CD8-positive, alpha-beta memory T cell (primary cell): ENCODE measurements at places on chromosomes 5 and 9.

GRCh38 chr5:117302949-117303348 is 728.3 kb upstream of the SEMA6A start:
- no peak for DNase-seq
- H3K27me3 ChIP-seq, result no peaks in the 10 kb centered on the region
- no peaks in the 10 kb centered on the region for H3K36me3 ChIP-seq
- no peaks in the 10 kb centered on the region for H3K4me1 ChIP-seq

DNA sequence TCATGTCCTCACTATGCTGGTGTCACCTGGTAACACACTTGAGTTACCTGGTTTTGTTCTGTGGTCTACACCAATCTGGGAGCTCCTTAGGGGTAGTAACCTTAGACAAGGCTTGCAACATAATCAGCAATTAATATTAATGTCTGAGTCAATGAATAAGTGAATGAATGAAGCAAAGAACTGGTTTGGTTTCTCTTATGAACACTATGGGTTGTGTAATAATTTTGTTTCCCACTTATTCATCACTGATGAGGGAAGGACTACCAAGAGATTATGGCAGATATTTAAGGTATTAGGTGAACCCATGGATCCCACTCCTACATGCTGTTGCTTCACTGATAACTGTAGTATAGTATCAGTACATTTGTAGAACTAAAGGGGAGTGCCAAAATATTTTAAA is 116.0 kb downstream of the SLC12A2 start:
- no peak overlapping the region for H3K27ac ChIP-seq
- no peak overlapping the region for H3K4me3 ChIP-seq
- no peak for DNase-seq
- no peaks in the 10 kb centered on the region for H3K27me3 ChIP-seq

GRCh38 chr9:15867334-15867733 is 314.5 kb downstream of the CCDC171 start:
- no peaks in the 10 kb centered on the region for H3K36me3 ChIP-seq
- no peaks in the 10 kb centered on the region for H3K4me1 ChIP-seq
- H3K27ac ChIP-seq, result no peak overlapping the region
- no peak overlapping the region for H3K4me3 ChIP-seq
- DNase-seq, result no peak

GRCh38 chr5:4480528-4481349 is 659.4 kb upstream of the ADAMTS16 start:
- no peaks in the 10 kb centered on the region for H3K4me1 ChIP-seq
- no peak for DNase-seq
- no peaks in the 10 kb centered on the region for H3K27me3 ChIP-seq
- H3K36me3 ChIP-seq, result no peaks in the 10 kb centered on the region

DNA sequence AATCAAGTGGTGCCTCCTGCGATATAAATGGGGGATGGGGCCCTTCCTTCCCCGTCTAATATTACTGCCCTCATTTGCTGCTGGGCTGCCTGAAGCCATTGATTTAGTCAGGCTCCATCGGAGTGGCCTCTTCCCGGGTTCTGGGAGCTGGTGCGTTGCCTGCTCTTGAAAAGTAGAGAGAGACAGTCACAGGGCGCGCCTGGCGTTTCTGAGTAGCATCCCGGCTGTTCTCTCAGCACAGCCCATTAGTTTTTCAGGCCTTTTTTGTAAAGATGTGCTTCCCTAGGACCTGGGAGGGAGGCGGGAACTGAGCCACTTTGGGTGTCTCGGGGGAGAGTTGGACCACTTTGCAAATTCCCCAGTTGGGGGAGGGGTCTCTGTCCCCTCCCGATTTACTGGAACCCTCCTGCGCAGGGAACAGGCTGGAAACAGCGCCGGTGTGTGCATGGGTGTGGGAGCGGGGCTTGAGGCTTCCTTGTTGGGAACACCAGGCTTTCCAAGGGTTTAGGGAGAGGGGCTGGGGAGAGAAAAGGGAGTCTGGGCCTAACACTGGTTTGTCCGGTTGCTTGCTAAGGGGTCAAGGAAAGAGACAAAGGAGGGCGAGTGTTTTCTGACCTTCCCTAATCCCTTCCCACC is 4.7 kb downstream of the PRDM6 start:
- H3K36me3 ChIP-seq, result no peaks in the 10 kb centered on the region
- H3K27ac ChIP-seq, result no peak overlapping the region
- DNase-seq, result no peak
- H3K27me3 ChIP-seq, result peaks cover 7% of the 10 kb centered on the region
- no peaks in the 10 kb centered on the region for H3K4me1 ChIP-seq

DNA sequence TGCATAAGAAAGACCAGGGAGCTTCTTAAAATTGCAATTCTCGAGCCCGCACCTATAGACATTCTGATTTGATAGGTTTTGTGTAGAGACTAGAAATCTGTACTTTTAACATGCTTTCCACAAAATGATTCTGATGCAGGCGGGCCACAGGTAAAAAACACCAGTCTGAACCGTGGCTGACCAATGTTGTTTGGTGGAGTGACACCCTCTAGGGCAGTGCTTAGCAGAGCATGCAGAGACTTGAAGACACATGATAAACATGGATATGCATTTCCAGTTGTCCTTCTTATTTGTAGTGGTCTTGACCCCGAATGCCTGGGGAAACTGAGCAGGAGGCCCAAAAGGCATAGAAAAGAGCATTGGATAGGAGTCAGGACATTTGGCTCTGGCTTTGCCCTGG is 10.5 kb upstream of the COL15A1 start:
- DNase-seq, result no peak
- no peak overlapping the region for H3K4me3 ChIP-seq
- no peaks in the 10 kb centered on the region for H3K4me1 ChIP-seq
- H3K27me3 ChIP-seq, result peaks cover 3% of the 10 kb centered on the region

- H3K27me3 ChIP-seq, result no peaks in the 10 kb centered on the region
- H3K4me1 ChIP-seq, result no peaks in the 10 kb centered on the region
- H3K4me3 ChIP-seq, result no peak overlapping the region
- H3K27ac ChIP-seq, result no peak overlapping the region
Measured at GRCh38 chr9:106920701-106921283, 57.8 kb downstream of the ZNF462 start.

DNA sequence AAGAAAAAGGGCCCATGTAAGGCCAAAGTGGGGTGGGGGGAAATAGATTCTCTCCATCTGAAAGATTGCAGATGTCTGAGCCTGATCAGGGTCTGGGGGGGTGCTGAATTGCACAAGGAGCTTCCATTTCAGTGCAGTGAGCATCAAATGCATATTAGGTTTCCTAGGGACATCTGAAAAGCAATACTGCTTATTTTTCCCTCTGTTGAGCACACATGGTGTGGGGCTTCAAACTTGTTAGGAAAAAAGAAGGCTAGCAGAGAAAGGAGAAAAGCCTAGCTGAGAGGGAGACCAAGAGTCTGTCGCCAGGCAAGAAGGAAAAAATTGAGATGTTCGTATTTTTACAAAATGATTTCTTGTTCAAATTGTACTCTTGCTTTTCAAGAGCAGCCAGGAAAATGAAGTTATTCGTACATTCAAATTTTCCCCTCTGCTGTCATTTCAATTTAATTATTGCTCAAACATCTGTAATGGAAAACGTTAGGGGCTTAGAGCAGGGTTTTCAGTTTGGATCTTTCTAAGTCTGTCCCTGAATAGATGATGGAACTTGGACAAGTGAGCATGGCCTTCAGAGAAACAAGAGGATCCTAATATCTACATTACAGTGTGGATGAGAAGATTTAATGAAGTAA is 191.9 kb upstream of the GAS1 start:
- no peak for DNase-seq
- H3K4me3 ChIP-seq, result no peak overlapping the region
- H3K27me3 ChIP-seq, result no peaks in the 10 kb centered on the region
- H3K36me3 ChIP-seq, result no peaks in the 10 kb centered on the region
- no peaks in the 10 kb centered on the region for H3K4me1 ChIP-seq

GRCh38 chr9:136947955-136948510 is 3.0 kb downstream of the C8G start:
- peaks cover 17% of the 10 kb centered on the region for H3K4me1 ChIP-seq
- H3K4me3 ChIP-seq, result no peak overlapping the region
- no peaks in the 10 kb centered on the region for H3K36me3 ChIP-seq
- no peak overlapping the region for H3K27ac ChIP-seq
- no peak for DNase-seq

- H3K27ac ChIP-seq, result no peak overlapping the region
- no peaks in the 10 kb centered on the region for H3K36me3 ChIP-seq
- no peak for DNase-seq
Measured at GRCh38 chr5:164306662-164307061, 801.2 kb downstream of the MAT2B start.

DNA sequence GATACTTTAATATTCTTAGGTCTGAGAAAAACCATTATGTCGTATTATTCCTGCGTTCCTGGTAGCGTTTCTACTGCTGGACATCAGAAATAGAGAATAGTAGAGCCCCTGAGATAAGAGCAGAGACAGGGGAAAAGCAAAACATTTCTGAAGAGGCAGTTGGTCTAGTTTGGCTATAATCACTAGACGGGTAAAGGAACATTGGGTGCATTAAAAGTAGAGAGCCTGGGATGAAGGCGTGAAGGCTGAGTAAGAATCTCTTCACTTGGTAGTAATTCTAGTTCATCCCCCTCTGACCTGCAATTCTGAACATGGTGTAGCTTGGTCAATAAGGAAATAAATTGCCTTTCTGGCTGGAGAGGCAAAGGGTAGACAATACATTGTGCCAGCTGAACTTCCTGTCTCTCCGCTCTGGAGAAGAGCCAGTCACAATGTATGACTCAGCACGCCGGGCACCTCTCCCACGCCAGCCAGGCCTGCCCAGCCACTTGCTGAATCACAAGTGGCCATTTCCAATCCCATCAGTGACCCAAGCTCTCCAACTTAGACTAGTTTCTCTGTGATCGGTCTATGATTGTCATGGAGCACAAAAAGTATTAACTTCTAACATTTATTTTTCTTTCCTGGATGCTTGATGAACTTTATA is 75.4 kb downstream of the STK32A start:
- no peaks in the 10 kb centered on the region for H3K4me1 ChIP-seq
- H3K4me3 ChIP-seq, result no peak overlapping the region
- no peak overlapping the region for H3K27ac ChIP-seq
- no peak for DNase-seq

- no peak for DNase-seq
- H3K27ac ChIP-seq, result no peak overlapping the region
- peaks cover 7% of the 10 kb centered on the region for H3K27me3 ChIP-seq
- H3K4me1 ChIP-seq, result peaks cover 13% of the 10 kb centered on the region
Measured at GRCh38 chr9:88533951-88534455, 975 bp upstream of the NXNL2 start.

DNA sequence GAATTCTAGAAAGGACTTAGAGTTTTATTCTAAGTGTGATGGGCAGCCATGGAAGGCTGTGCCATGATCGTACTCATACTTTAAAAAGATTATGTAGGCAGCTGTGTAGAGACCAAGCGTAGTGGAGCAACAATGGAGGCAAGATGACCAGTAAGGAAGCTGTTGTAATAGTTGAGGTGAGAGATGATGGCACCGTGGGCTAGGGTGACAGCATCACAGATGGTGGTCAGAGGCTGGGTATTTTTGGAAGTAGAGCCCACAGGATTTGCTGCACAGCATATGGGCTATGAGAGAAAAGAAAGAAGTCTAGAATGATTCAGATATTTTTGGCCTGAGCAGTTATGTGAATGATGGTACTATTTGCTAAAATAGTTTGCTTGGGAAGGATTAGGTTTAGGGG is 7.7 kb downstream of the ARHGAP26 start:
- peaks cover 39% of the 10 kb centered on the region for H3K4me1 ChIP-seq
- H3K27me3 ChIP-seq, result no peaks in the 10 kb centered on the region
- DNase-seq, result no peak
- H3K36me3 ChIP-seq, result no peaks in the 10 kb centered on the region
- H3K4me3 ChIP-seq, result no peak overlapping the region

GRCh38 chr5:119743927-119744326 is 114.6 kb downstream of the FAM170A start:
- no peaks in the 10 kb centered on the region for H3K36me3 ChIP-seq
- no peak overlapping the region for H3K4me3 ChIP-seq
- no peaks in the 10 kb centered on the region for H3K27me3 ChIP-seq

GRCh38 chr5:181152406-181152805 is 5.0 kb downstream of the OR2V2 start:
- H3K4me3 ChIP-seq, result no peak overlapping the region
- no peaks in the 10 kb centered on the region for H3K36me3 ChIP-seq
- no peak overlapping the region for H3K27ac ChIP-seq

DNA sequence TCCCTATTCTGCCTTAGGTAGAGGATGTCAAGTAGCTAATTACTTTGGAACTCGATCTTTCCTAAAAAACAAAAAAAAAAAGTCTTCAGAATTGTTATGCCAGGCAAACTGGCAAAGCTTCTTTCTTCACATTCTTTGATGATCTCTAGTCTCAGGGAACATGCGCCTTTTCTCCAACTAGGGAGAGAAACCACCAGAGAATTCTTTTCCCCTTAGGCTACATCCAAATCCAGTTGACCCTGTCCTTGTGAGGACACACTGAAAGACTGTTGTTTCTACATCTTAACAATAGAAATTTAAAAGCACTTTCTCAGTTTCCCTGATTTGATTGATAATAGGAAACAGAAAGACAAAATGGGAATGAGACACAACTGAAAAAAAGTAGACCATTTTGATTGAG is 94.7 kb upstream of the ITGA2 start:
- H3K27me3 ChIP-seq, result no peaks in the 10 kb centered on the region
- no peaks in the 10 kb centered on the region for H3K36me3 ChIP-seq
- no peak for DNase-seq
- no peaks in the 10 kb centered on the region for H3K4me1 ChIP-seq
- no peak overlapping the region for H3K27ac ChIP-seq
- no peak overlapping the region for H3K4me3 ChIP-seq

- H3K4me1 ChIP-seq, result no peaks in the 10 kb centered on the region
- H3K36me3 ChIP-seq, result no peaks in the 10 kb centered on the region
- H3K27me3 ChIP-seq, result peaks cover 34% of the 10 kb centered on the region
- DNase-seq, result no peak
Measured at GRCh38 chr5:176809544-176810080, 747 bp upstream of the UNC5A start.

- no peak overlapping the region for H3K4me3 ChIP-seq
- no peaks in the 10 kb centered on the region for H3K36me3 ChIP-seq
- H3K4me1 ChIP-seq, result no peaks in the 10 kb centered on the region
Measured at GRCh38 chr5:107958861-107959260, 288.1 kb upstream of the EFNA5 start.

DNA sequence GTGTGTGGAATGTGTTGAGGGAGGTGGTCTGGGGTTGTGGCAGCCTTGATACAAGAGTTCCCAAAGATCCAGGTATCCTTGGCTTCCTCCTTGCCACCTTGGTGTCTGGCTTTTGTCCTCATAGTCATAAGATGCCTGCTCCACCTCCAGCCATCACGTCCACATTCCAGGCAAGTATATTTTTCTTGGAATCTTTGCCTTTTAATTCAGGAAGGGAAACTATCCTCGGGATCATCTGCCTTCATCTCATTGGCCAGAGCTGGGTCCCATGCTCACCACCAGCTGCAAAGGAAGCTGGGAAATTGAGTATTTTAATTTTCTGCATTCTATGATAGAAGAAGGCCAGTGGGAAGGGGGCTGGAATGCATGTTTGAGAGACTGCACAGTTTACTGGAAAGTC is 186.7 kb downstream of the C9orf50 start:
- no peaks in the 10 kb centered on the region for H3K36me3 ChIP-seq
- no peak overlapping the region for H3K27ac ChIP-seq
- no peak for DNase-seq
- peaks cover 19% of the 10 kb centered on the region for H3K4me1 ChIP-seq
- H3K27me3 ChIP-seq, result peaks cover 25% of the 10 kb centered on the region
